Stimulated activated CD4-positive, alpha-beta T cell treated with anti-CD3 and anti-CD28 coated beads, TNF-alpha, amount 100 ng/mL, for 4 hours (primary cell): ENCODE measurements at places on chromosomes 1 and 21.

- DNase-seq: no peak
Measured at GRCh38 chr1:153513023-153513422, 22.8 kb downstream of the S100A6 start.

DNA sequence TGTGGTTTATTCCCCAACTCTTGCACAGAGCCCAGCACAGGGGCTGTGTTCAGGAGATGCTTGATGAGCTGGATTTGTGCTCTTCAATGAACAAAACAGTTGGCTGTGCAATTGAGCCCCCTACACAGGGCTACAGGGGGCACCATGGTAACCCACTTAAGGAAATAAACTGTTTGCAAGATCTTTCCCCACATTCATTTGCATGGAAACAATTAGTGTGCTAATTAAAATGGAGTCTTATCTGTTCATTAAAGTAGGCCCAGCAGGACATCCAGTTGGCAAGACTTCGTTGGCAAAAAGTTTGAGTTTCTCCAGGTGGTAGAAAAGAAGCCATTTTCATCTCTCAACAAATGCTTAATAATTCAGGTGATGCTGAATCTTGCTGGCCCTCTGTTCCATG lies 15.3 kb downstream of the KLHDC7A start:
- DNase-seq: no peak

- no peak for DNase-seq
Measured at GRCh38 chr1:51331206-51332100, 1.1 kb upstream of the TTC39A start.

DNA sequence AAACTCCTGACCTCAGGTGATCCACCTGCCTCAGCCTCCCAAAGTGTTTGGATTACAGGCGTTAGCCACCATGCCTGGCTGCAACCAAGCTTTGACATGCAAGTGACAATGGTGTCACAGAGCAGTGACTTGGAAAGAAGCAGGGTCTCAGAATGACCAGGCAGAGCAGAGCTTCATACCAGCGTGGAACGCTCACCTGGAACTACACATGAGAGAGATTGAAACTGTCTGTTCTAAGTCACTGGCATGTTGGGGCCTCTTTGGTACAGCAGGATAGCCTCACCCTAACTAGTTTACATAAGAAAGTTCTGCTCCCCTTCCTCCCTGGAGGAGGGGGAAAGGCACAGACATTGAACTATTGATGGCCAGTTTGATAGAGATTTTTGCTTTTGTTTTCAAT lies 47.5 kb upstream of the ITPKB start:
- no peak for DNase-seq

DNA sequence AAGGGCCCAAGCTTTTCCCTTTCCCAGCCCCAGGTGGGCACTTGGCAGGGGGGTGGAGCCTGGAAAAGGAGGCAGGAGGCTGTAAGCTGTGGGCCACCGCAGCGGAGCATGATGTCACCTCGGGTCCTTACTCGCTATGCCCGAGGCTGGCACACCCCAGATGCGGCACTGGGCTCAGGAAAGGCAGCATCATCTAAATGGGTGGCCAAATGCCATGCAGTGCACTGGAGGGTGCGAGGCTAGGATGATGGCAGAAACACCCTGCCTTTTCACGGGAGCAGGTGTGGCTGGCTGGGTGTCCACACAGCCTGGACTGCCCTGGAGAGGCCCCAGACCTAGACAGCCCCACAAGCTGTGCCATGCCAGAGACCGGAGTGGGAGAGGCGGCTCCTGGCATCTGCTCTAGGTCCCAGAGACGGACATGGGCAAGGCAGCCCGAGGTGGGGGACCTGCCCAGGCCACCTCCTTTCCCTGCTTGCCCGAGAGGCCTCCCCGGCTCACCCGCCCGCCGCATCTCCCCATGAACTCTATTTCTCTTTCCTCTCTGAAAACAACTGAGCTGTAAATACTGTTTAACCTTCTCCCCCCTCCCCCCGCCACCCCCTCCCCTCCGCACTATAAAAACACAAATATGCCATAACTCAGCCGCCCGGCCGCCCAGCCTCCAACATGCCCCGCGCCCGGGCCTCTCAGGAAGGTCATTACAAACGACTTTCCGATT lies 124.7 kb downstream of the CASZ1 start:
- no peak for DNase-seq

- DNase-seq: no peak
Measured at GRCh38 chr21:41887667-41888066, 8.5 kb upstream of the PRDM15 start.

GRCh38 chr1:214418391-214418790 lies 133.0 kb downstream of the PTPN14 start:
- no peak for DNase-seq

- no peak for DNase-seq
Measured at GRCh38 chr1:156502894-156503697, 2.5 kb upstream of the MEF2D start.
